CD4-positive, alpha-beta memory T cell (primary cell): ENCODE measurements at places on chromosomes 5 and 9. TPM values are rescaled to one million over a fixed set of nuclear protein-coding genes. Genes with fewer than 3 reads are reported as not detected.

The PCDHB4 gene
- not detected for total RNA-seq

The ENTPD2 gene
- total RNA-seq = not detected

The MAT2B gene
- 157 TPM for total RNA-seq

DNA sequence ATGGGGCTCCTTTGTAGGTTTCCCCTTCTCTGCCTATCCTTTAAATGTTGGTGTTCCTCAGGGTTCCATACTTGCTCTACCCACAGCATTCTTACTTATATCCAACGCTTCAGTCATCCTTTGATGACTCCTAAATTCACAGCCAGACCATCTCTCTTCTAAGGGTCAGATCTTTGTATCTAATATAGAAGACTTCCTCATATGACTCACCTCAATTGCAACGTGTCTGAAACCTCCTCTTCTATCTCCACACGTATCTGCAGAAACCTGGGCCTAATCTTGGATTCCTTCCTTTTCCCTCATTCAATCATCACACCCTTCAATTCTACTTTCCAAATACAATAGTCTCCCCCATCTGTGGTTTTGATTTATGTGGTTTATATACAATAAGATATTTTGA, 68.3 kb downstream of the HMGCR start:
- no peak for DNase-seq

GRCh38 chr9:453832-454231, 239.2 kb downstream of the DOCK8 start:
- no peak for DNase-seq

DNA sequence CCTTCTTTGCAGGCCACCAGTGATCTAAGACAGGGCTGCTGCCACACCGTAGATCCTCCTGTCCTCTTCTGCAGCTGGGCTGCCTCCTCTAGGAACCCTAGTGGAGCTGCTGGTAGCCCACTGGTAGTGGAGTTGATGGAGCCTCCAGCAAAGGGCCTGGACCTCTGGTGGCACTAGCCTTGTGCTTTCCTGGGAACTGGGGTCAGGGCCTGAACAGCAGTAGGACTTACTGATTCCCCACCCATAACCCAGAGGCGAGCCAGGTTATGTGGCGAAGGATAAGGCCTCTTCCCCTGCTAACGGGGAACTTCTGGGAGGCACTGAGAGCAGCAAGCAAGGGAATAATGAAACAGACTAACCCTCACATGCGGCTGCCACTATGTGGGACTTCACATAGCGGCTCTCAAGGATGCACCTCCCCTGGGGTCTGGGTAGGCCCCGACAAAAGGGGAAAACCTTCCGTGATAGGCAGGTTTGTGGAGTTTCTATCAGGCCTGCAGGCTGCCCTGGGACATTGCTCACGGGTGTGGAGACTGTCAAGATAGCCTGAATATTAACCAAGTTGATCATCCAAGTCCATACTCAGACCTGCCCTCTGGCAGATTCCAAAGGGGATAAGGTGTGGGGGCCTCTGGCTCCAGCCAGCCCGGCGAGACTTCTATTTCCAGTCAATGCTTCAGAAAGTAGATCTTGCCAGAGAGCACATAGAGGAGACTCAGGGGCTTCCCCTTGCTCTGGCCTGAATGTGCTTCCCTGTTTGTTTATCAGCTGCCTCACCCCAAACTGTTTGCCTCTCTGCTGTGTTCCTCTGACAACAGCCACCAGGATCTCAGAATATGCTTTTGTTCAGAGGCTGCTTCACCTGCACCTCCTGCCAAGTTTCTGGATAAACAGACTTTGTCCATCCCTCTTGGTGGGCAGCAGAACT, 7.4 kb downstream of the SLC22A4 start:
- DNase-seq = no peak
